ENCODE measurements at places on chromosomes 12 and 14.

- DNase-seq, result no peak
Observed at GRCh38 chr14:99681101-99681831, 2.8 kb upstream of the CYP46A1 start.

- peak; percentile 30 for DNase-seq
Observed at GRCh38 chr12:6200256-6201212, at the start of gene CD9. Gene CD9 (plus strand): TSS chr12:6200400. CDS start chr12:6200500, 100 bp downstream.

- peak; percentile 88 for DNase-seq
Observed at GRCh38 chr14:23237772-23238594, at the start of gene RNF212B. Gene RNF212B (plus strand): TSS chr14:23237936. CDS start chr14:23240346, 2,410 bp downstream.

DNA sequence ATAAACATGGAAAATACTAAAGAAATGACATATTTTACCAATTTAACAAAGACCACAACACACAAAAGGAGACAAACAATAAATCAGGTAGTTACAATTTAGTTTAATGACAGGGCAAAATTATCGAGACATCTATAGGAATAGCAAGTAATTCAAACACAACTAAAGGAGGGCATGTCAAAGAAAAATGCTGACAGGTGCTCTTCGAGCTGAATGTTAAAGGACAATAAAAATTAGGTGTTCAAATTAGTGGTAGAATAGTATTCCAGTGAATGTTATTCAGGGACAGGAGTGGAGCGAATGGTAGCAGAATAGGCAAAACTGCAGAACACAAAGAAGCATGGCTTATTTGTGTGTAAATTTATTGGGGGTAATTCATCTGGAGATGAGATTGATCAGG is 1004.3 kb upstream of the FBXO33 start:
- no peak for DNase-seq

- no peak for DNase-seq
Observed at GRCh38 chr12:85672436-85672835, 163.8 kb downstream of the RASSF9 start.

DNA sequence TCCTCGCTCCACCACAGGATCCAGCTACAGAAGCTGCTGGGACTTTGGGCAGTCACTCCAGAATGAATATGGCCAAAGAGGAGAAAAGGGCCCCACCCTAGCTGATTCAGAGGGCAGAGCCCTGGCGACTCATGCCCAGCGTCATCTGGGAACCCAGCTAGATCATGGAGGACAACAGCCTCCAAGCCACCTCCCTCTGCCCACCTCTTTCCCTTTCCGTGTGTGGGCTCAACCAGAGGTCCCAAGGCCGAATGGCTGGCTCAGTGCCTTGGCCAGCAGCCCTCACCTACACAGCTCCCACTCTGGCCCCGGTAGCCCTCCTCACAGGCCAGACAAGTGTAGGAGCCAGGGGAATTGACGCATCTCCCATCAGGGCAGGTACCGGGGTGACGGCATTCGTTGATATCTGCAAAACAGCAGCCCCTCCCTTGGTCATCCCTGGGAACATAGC is 17.4 kb downstream of the ISCA2 start:
- DNase-seq, result no peak

GRCh38 chr12:12822886-12823285 is 9.7 kb downstream of the DDX47 start:
- no peak for DNase-seq

DNA sequence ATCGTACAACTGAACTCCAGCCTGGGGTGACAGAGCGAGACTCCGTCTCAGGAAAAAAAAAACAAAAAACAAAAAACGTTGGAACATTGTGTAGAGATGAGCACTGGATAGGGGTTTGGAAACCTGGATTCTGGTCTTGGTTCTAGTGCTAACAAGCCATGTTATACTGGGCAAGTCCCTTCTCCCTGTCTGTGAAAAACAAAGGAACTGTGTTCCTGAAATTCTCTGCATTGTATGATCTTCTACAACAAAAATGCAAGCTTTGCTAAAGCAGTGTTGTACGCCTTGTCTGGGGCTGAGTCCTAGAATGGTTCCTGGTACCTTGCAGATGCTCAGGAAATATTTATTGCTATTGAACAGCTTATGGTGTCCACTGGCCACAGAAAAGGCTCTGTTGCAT is 13.4 kb downstream of the GPRC5D start:
- no peak for DNase-seq

- no peak for DNase-seq
Observed at GRCh38 chr12:542395-543113, 82.8 kb downstream of the B4GALNT3 start.

All from stimulated activated CD4-positive, alpha-beta T cell treated with anti-CD3 and anti-CD28 coated beads, Interleukin-2, amount 100 ng/mL, for 24 hours (primary cell).